SK-N-MC (cell line): ENCODE measurements at places on chromosomes 5 and 9.

DNA sequence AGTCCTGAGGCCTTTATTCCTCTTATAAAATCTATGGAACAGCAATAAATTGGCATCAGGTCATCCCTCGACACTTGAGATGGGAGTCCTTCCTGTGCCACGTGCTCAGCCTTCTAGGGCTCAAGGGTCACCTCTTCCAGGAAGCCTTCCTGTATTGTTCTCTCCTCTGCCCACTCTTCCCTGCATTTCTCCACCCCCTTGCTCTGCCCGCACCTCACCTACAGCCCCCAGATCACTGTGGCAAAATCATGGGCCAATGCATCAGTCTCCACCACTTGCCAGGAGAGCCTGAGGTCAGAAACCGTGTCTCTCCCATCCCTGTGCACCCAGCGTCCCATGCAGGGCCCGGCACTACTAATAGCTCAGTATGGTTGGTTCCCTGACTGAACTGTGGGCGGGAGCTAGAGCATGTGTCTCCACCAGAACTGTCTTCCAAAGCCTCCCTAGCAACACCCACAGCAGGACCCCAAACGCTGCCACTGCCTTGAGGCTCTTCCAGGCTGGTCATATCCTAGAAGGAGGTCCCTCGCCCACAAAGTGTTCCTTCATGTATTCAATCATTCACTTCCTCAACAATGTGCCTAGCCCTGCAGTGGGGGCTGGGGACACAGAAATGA, 13.5 kb downstream of the DUSP1 start:
- DNase-seq, result no peak

GRCh38 chr9:128106940-128107467, 20.5 kb downstream of the PTGES2 start:
- no peak for DNase-seq

- no peak for DNase-seq
These were observed 84.2 kb upstream of the TNC start for GRCh38 chr9:115202181-115202580.

DNA sequence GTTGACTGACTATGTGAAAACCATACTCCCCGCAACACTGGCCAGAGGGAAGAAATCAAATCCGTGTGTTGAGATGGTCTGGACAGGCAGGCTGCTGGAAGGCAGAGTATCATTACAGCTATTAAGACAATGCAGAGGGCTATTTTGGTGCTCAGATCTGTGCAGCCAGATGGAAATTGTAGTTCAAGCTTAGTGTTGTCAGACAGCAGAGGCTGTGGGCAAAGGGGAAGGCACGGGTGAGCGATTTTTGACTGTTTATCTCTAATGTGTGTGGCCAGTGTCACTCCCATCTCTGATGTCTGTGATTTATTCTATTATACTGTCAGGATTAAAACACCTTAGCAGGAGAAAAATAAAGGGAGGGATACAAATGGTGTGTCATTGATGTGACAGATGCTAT, 984.4 kb upstream of the WWC1 start:
- no peak for DNase-seq

- DNase-seq, result no peak
These were observed 48.2 kb upstream of the NFIB start for GRCh38 chr9:14362175-14362574.

DNA sequence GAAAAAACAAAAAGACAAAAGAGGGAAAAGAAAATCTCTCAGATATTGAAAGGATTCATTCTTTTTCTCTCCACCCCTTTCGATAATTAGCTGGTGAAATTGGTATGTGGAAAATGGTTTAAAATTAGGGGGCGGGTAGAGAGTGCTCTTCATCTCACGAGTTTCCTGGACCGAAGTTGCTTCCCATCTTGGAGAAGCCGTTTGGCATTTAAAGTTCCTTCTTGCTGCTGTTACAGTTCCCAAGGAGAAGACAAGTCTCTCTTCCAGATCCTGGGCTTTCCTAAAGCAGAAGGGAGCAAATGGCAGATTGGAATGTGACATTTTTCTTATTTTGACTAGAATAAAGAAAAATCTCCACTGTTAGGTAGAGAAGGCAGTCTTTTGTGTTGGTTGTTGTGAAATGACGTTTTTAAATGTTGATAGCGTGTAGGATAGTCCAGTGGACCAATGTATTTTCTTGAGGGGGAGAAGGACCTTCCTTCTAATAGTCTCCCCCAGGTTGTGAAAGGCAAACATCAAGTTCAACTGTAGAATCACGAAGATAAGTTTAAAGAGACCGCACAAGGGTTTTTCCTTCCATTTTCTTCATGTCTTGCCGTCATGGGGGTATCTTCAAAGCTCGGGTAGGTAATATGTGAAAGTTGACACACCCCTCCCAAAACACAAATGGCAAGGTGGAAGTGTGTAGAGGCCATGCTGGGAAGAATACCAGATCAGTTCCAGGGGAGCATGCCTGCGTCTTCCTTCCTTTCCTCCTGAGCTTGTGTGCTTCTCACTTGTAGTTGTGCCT, 77.5 kb downstream of the EHMT1 start:
- no peak for DNase-seq

DNA sequence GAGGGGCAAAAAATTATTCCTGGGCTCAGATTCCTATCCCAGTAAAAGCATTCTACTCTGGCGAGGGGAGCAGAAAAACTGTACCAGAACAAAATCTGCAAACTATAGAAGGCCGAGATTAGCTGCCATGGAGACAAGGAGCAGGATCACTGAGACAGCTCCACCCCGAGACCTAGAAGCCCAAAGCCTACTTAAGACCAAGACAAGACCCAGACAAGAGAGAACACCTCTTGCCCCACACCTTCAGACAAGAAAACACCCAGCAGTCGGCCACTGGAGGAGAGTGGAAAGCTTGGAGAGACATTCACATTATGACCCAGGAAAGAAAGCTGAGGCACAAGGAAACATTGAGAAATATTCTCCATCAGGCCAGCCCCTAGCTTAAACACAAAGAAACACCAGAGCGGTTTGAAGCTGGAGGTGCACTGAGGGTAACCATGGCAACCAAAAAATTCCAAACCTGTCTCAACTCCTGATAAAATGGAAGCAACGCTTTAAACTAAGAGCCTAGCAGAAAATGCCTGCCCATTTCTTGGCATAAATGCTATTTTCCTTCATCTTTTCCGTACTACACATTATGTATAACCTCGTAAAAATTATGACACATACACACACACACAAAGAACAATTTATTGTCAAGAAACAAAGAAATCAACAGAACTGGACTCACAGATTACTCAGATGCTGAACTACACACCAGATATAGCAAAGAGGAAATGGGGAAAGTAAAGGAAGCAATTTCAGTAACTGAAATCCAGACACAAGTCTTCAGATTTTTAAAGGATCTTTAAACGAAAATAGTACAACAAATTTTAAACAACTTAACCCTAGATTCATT, 53.8 kb upstream of the FTMT start:
- no peak for DNase-seq

DNA sequence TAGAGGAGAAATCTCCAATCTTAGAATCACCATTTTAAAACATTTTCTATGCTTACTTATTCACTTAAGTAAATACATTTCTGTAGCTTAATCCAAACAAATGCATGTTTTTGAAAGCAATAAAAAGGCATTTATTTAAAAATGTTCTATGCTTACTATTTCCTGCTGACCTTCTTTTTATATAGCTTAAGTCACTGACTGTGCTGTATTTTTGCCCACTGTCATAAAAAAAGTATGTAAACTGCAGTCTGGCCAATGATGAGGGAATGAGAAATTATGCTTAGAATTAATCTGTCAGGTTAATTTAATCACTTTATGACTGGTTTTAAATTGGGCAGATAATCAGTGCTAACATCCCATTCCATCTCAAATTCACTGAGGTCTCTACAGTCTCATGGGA, 20.1 kb downstream of the NUDT12 start:
- DNase-seq, result no peak

- DNase-seq, result no peak
These were observed 86.4 kb upstream of the IFNE start for GRCh38 chr9:21568484-21568883.

DNA sequence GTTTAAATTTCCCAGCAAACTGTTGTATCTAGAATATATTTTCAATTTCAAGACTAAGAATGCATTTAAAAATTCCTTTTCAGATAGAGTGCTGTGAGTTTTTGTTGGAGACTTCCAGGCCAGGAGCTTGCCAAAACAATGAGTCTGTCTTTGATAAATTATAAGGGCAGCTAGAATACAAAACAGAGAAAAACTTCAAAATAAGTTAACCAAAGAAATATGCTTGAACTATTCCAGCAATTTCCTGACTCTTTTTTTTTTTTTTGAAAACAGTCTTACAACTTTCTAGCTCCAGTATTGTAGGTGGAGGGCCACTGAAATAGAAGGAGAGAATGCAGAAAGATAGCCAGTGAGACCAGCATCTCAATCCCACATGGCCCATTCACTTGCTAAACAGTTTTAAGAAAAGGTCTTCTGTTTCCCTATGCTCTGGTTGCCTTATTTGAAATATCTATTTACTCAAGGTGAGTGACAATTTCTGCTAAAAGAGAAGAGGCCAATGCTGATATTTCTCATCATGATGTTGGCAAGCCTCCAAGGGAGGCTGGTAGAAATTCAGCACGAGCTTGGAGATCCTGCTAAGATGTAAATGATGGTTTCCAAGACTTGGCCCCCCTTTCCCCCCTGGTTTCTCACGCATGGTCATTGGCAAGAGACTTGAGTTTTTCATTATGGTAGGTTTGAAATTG, 103.2 kb downstream of the USP20 start:
- no peak for DNase-seq

DNA sequence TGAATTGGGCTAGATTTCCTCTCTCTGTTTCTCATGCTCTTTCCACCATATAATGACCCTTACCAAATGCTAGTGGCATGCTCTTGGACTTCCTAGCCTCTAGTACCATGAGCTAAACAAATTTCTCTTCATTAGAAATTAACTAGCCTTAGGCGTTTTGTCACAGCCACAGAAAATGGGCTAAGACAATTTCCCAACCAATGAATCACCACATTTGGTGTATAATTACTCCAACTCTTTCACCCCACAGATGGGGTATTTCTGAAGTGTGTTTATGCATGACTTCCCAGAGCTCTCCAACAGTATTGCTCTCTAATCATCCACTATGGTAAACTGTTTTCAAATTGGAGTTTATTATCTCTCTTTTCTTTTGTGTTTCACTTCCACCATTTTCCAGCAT, 1041.1 kb upstream of the COX7C start:
- DNase-seq, result no peak

- no peak for DNase-seq
These were observed 71.5 kb downstream of the GADD45G start for GRCh38 chr9:89676281-89676680.

GRCh38 chr5:132664696-132665209, 6.8 kb downstream of the IL13 start:
- DNase-seq, result no peak

DNA sequence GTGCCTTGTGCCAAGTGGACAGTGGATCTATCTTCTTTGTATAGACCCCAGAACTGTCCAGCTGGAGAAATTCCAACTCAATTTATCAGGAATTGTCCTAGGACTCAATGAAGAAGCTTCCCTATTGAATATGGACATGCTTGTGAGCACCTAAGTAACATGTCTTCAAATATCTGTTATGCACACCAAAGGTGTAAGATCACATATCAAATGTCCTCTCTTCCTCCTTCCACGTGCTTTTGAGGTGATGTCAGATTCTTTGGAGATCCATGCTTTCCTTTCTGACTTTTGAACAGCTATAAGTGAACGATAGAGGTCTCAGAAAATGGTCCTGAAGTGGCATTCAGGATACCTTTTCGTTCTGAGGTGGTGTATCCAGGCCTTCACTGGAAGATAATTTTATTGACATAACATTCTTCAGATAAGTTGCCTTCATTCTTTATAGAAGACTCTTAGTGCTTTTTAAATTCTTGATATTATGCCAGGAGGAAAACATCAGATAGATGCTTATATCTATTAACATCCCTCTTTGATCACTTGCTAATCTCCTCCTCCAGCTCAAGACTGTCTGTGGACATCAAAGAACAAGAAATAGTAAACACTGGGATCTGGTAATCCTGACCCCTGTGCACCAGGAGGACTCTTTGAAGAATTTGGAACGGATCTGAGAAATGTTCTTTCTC, 246.4 kb downstream of the SMARCA2 start:
- DNase-seq, result no peak

GRCh38 chr9:133167769-133168168, 4.1 kb upstream of the GBGT1 start:
- no peak for DNase-seq

GRCh38 chr9:87434366-87434765, 63.3 kb upstream of the DAPK1 start:
- peak; percentile 51 for DNase-seq

GRCh38 chr9:26234865-26235264, 556.6 kb upstream of the TUSC1 start:
- DNase-seq, result no peak

- DNase-seq, result no peak
These were observed 589.4 kb upstream of the FAM174A start for GRCh38 chr5:99945478-99946442.

GRCh38 chr5:67815455-67816391, 399.8 kb upstream of the PIK3R1 start:
- no peak for DNase-seq

- no peak for DNase-seq
These were observed 2.3 kb downstream of the UQCRQ start for GRCh38 chr5:132868754-132869153.

DNA sequence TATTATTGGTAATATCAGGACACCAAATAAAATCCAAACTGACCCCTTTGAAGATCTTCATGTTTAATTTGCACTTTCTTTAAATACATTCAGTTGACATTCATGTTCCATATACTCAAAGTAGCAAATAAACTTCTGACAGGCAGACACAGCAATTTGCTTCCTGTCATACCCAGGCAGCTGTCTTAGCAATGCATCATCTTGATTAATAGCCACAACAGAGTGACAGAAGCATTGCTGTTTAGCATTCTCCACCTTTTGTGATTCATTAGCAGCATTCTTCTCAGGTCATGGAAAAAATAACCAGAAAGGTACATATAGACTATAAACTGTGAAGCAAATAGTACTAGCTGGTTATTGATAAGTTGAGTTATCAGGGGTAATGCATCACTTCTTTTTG, 366.8 kb downstream of the CYLC2 start:
- no peak for DNase-seq

DNA sequence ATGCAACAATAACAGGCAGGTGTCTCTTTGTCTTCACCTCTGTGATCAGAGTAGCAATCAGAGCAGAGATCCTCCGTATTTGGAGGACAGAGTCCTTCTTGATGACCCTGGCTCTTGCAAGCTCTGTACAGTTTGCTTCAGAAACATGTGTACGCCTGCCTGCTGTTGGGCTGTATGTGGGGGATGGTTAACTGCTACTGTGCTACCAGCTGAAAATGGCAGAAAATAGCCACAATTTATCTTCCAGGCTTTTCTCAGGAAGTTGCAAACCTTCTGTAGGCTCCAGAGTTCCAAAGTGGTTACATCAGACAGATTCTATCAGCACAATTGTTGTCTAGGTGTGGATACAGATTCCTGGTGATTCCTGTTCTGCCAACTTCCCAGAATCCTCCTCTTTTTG, 35.5 kb downstream of the DDX46 start:
- no peak for DNase-seq

GRCh38 chr9:69325409-69326212, 596 bp downstream of the ENTREP1 start:
- DNase-seq, result no peak

- DNase-seq, result no peak
These were observed 7.4 kb downstream of the ZBTB26 start for GRCh38 chr9:122923947-122924346.
